Activated CD4-positive, alpha-beta T cell treated with anti-CD3 and anti-CD28 coated beads, Interleukin-2, amount 10 ng/mL, durations not matched to agents 7 days and 5 days (primary cell): ENCODE measurements at places on chromosomes 1 and 21. TPM values are rescaled to one million over a fixed set of nuclear protein-coding genes. Genes with fewer than 3 reads are reported as not detected.

DNA sequence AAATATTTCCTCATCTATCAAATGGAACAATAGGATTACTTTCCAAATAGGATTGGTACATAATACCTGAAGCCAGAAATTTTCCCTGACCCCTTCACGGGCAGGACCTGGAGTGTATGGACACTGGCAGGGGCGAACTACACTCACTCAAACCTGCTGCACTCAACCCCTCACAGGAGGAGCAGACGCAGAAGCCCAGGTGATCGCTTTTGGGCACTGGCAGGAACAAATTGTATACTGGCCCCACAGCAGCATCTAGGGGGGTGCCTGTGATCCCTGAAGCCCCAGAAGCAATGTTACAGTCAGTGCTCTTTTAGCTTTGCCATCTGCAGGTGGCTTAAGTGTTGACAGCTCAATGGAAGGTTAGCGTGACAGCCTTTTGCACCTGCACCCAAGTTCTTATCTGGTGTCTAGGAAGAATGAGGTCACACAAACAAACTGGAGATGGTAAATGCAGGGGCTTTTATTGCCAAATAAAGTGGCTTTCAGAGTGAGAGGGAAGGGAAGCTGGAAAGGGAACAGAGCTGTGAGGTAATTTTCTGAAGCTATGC lies 199.2 kb upstream of the NEGR1 start:
- DNase-seq: no peak

DNA sequence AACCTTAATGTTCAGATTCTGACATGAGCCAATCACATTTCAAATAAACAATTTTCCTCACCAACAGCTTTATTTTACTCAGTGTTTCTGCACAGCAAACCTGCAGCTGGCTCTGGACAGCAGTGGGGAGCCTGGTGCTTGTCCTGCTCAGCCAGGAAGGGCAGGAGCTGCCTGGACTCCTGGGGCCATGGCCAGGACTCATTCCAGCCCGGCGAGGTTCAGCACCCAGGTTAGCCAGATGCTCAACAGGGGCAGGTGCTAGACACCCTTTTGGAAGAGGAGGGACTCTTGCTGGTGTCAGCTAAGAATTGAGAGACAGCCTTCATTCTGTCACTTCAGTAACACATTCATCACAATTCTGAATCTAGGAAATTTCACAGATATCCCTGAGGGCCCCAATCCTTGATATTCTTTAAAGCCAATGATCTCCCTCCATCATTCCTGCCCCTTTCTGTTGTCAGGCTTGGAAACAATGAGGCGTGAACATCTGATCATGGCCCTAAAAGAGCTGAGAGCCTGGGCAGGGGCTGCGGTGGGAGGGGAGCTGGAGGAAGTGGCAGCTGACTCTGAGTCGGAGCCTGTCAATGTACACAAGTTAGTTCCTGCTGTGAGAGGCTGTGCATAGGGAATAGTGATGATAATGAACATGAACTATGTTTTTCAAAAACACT lies 251.3 kb downstream of the SDCCAG8 start:
- DNase-seq: no peak

- DNase-seq: no peak
Measured at GRCh38 chr21:31233711-31234110, 110.3 kb downstream of the TIAM1 start.

DNA sequence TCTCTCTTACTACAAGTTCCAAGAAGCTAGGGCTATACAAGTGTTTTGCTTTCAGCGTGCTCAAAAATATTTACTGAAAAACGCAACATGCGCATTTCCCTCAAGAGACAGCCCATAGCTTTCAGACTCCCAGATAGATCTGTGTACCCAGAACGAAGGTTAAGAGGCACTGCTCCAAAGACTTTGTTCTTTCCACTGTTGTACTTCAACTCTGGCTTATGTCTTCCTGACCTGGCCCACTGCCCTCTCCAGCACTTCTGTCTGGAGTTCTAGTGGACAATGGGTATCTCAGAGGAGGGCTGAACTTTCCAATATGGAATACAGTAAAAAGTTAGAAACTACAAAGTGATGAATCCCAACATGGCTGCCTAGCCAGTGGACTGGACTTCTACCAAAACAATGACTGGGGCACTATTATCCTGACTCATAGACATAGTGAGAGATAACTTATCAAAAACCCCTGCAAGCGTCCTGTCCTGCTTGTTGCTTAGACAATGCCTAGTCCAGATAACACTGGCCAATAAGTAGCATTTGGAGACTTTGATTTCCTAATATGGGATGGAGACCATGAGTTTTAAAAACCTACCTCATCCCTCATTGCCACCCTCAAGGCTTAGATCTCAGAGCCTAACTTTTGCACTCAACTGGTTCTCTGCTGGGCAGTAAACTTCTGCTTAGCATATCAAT lies 8.8 kb upstream of the ADAR start:
- no peak for DNase-seq

DNA sequence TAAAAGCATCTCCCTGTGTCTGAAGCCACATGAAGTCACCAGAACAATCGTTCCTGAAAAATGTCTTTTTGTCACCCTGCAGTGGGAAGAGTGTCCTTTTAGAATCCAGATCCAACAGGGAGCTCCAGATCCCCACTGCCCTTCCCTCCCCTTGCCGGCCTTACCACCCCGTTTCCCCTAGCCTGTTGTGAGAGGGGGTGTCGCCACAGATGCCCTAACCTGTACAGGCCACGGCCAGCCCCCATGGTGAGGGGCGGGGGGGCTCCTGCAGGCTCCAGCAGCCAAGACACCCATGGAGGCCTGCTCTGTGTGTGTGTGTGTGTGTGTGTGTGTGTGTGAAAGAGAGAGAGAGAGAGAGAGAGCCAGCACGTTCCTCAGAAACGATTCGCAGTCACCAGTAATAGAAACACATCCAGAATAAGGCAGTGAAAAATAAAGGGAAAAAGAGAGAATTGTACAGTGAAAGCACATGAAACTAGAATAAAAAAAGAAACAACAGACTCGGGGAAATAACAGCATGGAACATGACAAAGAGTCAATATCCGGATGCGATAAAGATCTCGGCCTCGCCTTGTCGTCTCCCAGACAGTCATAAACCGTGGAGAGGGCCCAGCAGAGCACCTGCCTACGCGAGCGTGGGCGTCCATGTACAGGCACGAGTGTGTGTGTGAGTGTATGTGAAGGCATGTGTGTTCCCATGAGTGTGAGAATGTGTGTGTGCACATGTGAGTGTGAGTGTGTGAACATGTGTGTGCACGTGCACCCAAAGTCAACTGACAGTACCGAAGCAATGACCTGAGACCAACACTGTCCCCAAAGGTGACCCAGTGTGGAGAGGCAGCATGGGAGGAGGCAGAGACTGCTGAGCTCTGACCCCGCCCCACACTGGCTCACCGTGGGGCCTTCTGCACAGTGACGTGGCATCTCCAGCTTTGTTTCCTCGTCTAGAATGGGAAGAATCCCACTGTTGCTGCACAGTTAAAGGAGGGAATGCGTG lies 303.8 kb downstream of the NPHP4 start:
- no peak for DNase-seq

DNA sequence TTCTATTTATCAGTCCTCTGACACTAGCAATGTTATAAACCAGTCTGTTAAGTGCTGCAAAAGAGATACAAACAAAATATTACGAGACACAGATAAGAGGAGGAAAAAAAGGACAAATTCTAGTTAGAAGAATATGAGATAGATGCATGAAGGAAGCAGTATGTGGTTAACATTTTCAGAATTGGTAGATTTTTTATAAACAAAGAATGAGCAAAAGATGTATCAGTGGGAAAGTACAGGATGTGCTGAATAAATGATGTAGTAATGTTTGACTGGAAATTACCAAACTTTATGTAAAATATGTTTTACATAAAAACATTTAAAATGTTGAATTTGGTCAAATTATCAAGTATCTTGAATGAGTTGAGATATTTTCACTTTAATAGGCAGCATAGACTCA lies 574.2 kb downstream of the NUF2 start:
- DNase-seq: no peak

Gene C1orf87
- total RNA-seq: not detected

Gene G0S2
- 0.64 TPM for total RNA-seq

Gene FOXD3
- total RNA-seq: not detected
